Stimulated activated CD8-positive, alpha-beta memory T cell treated with anti-CD3 and anti-CD28 coated beads, Interleukin-12 subunit alpha, Interleukin-12 subunit beta, amount 100 ng/mL, for 4 hours (primary cell): ENCODE measurements at places on chromosomes 7 and 10.

DNA sequence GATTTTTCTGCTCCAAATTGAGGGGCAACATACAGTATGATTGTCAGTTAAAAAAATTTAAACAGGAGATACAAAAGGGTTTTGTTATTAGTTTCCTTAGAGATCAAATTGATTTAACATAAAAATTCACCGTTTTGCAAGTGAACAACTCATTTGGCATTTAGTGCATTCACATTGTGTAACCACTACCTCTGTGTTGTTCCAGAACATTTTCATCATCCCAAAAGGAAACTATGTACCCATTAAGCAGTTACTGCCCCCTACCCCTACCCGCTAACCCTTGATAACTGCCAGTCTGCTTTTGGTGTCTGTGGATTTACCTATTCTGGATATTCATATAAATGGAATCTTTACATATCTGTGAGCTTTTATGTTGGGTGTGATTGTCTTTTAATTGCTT lies 3.1 kb downstream of the ZRANB1 start:
- no peak for DNase-seq

- no peak for DNase-seq
Measured at GRCh38 chr7:134307320-134307719, 9.4 kb downstream of the SLC35B4 start.

DNA sequence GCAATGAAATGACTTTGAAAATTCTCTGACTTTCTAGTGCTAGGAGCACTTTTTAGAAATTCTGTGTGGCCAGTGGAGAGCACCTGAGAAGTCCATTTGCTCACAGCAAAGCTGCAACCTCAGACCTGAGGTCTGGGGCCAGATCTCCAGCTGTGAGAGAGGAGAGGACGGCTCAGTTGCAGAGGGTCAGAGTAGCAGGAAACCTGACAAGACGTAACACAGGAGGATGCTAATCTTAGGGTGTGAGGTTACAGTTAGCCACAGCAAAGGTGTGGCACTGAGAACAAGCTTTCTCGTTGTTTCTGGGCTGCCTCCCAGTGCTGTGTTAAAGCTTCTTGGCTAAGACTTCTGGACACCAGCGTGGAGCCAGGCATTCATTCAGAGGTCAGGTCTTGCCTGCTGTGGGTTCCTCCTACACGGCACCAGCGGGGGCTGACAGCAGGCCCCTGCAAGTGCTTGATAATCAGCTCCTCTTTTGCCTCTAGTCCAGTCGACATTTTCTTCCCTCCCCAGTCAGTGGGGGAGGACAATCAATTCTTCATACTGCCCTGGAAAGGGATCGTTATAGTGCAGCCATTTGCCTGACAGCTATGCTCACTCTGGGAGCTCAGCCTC lies 435.4 kb upstream of the DPP6 start:
- DNase-seq: no peak

- DNase-seq: no peak
Measured at GRCh38 chr10:90344226-90344625, 513.6 kb downstream of the HTR7 start.

GRCh38 chr10:60262647-60263126 lies 127.0 kb downstream of the ANK3 start:
- no peak for DNase-seq

GRCh38 chr7:44846816-44847508 lies 925 bp downstream of the H2AZ2 start:
- DNase-seq: no peak

- DNase-seq: no peak
Measured at GRCh38 chr7:74082770-74083116, 861 bp upstream of the LIMK1 start.

- no peak for DNase-seq
Measured at GRCh38 chr7:153415632-153416031, 636.6 kb upstream of the DPP6 start.

GRCh38 chr7:18278316-18278715 lies 217.2 kb upstream of the HDAC9 start:
- DNase-seq: no peak

DNA sequence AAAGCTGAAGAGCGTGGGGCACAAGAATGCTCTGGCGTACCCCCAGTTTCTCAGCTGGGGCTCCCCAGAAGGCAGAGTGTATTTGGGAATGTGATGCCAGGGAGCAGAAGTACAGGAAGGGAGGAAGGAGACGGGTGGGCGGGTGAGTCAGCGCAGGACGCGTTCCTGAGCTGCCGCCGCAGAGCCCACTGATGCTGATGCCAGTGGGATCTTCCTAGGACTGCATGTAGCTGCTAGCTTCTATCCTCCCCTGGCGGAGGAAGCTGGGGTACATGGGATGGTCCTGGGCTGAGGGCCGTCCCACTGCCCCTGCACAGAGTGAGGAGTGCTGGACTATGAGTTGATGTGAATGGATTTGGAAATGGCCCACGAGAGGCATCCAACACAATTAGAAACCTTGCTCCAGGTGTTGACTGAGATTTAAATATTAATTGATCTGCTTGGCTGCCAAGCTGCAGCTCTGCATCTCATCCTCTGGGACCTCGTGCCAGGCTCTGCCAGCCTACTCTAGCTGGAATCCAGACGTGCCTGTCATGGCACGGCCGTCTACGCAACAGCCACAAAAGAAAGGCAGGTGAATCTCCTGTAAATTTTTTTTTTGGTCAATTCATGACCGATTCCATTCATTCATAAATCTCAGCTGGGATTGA lies 66.2 kb upstream of the RHEB start:
- no peak for DNase-seq

DNA sequence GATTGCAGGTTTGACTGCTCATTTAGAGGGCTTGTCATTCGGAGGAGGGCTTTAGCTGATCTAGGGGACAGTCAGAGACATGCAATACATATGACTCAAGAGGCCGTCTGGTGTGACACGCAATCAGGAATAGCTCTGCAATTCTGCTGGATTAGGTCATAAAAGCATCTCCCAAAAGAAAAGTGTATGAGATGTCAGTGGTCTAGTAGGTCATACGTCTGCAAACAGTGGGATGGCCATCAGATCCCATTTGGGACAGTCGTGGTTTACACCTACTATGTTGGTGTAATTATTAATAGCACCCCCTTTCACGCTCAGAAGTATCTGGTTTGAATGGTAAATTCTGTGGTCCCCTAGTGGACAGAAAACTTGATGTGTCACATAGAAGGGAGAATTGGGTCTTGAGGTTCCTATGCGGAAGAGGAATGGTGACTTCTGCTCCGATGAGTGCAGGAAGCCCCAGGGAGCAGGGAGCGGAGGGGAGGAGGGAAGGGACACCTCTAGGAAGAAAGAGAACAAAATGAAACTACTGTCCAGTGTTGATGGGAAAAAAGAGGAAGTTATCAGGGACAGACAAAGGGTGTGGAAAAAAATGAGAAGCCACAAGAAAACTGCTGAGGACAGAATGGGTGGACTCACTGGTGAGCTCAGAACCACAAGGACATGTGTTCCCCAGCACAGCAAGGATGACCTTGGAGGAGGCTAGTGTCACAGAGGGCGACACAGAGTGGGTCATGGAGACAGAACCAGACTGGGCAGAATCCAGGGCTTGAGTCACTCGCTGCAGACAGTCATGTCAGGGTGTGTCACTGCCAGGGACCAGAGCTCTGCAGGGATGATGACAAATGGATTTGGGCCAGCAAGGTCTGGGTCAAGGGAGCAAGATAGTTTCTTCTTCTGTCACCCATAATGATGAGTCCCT lies 59.9 kb downstream of the MAP3K8 start:
- DNase-seq: no peak

DNA sequence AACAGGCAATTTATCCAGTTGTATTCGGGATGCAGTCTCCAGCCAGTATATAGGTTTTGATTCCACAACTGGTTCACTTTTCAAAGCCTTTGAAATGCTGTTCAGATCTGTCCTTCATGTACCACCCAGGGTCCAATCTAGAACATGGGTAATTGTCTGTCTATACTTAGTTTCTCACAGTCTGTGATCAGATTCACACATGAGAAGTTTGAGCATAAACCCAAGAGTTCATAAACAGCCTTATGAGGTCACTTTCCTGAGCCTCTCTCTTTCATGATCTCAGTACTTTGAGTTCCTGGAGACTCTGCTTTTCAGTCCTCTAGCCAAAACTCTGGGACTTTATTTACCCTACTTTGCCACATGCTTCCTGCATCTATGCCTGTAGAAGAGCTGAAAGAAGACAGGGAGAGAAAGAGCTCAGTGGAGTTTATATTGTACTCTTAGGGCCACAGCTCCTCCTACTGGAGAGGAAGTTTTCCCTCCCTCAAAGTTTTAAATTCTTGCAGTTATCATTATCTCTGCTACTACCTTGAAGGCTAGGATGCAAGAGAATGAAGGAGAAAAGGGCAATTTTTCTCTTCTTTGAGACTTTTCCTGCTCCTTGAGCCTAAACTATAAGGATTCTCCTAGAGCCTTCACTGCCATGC lies 172.0 kb downstream of the ZEB1 start:
- DNase-seq: no peak

GRCh38 chr10:47442351-47442750 lies 41.6 kb downstream of the ANXA8 start:
- no peak for DNase-seq

GRCh38 chr7:41817386-41817785 lies 114.5 kb upstream of the INHBA start:
- DNase-seq: no peak

DNA sequence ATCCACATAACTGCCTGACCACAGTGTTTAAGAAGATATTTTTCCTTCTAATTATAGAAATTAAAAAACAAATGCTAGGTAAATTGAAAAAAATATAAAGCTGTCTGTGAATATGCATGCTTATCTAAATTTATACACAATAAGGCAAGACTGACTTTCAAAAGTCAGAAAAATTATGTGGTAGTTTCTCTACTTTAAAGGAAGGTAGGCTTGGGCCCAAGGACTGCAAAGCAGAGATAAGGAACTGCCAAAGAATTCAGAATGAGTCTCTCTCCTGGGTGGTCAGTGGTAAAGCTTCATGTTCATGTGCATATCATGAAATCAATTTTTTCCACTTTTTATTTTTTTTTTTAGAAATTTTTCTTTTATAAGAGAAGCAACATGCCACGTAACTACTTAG lies 998.6 kb downstream of the REEP3 start:
- DNase-seq: no peak

DNA sequence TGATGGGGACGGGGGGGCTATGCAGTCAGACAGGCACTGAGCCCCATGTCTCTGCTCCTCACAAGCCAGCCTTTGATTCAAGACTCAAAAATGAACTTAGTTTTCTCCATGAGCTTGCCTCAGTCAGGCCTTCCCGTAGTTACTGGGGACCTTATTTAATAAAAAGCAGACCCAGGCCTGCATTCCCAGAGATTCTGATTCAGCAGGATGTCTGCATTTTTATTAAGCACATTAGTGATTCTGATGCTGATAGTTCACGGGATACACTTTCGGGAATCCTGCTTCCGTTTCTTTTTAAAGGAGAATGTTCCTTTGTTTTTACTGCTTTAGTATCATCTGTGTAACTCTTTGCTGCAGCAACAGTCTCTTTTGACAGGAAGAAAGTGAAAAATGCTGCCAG lies 28.3 kb upstream of the PLPP4 start:
- no peak for DNase-seq

DNA sequence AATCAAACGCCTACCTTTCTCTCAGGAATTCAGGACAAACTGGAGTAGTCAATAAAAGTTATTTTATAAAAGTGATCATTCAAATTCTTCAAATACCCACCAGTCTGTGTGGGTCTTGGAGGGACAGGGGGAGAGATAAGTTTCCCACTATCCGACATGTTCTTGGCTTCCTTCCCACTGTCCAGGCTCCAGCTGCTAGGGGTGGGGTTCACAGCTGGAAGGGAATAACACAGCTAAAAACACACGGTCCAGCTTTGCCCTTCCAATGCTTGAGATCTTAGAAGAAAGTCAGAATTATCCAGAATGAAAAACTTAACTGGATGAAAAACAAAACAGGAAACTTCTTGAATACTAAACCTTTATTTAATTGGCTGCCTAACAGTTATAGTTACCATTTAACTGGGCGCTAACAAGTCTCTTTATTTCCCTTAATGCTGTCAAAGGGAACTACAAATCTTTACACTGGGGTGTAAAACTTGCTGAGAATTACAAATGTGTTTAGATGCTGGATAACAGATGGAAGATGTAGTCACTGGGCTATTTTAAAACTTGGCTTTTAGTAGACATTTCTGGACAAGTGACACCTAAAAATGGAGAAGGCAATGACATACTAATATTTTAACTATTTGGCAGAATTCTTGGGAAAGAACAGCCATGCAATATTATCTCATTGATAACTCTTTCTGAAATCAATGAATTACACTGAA lies 172.8 kb upstream of the IMMP2L start:
- no peak for DNase-seq

DNA sequence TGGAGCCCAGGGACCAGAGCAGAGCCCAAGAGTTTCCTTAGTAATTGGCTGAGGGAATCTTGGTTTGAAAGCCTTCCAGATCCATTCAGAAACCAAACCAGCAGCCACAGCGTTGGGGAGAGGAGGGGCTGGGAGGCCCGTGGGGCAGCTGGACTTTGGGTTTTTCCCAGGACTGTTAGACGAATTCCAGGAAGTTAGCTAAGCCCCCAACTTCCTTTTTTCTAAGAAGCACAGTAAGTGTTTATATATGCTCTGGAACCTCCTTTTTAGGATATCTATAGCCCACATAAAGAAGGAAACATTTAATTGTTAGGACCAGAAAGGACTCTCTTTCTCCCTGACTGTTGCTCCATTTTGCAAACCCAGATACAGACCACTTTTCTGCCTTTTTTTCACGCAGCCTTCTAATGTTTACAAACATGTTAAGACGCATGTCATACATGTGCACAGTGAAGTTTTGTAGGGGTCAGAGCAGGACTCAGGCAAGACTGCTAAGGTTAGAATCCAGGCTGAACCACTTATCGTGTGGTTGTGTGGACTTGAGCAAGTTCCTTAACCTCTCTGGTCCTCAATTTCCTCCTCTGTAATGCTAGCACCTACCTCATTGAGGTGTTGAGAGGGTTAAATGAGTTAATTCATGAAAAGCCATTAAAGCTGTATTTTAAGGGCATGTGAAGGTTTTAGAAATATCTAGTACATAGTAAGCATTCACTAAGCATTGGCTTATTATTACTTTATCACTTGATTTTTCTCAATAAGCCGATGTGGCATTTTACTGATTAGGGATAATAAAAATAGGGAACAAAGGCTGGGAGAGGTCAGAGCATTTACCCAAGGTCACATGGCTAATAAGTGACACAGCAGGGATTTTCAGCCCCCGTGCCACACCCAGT lies 42.4 kb downstream of the TBATA start:
- DNase-seq: no peak

GRCh38 chr7:111010798-111011197 lies 80.1 kb upstream of the LRRN3 start:
- no peak for DNase-seq

DNA sequence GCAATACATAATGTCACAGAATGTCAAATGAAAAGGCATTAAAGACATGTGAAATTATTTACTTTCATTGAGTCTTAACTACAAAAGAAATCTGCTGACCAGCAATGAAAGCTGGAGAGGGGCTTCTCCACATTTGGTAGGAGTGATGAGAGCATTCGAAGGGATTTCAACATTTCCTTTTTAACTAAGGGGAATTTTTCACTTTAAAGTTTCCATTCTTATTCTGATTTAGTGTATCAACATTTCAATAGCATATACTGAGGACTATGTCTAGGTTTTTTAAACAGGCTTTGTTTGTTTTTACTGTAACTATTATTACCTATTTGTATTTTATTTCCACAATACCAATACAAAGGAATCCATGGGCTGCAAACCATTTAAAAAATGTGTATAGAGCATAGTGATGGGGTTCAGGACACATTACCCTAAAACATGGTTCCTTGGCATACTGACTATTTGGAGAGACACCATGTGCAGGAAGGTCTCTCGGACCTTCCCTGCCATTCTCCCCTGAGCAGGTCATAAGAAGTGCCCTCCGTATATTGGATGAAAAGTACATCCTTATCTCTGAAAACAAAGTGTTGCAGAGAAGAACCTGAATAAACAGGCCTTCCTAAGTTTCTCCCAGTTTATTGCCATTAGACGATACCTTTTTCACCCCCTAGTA lies 278.7 kb downstream of the DOCK4 start:
- no peak for DNase-seq
